ENCODE measurements at places on chromosomes 13 and 19.

DNA sequence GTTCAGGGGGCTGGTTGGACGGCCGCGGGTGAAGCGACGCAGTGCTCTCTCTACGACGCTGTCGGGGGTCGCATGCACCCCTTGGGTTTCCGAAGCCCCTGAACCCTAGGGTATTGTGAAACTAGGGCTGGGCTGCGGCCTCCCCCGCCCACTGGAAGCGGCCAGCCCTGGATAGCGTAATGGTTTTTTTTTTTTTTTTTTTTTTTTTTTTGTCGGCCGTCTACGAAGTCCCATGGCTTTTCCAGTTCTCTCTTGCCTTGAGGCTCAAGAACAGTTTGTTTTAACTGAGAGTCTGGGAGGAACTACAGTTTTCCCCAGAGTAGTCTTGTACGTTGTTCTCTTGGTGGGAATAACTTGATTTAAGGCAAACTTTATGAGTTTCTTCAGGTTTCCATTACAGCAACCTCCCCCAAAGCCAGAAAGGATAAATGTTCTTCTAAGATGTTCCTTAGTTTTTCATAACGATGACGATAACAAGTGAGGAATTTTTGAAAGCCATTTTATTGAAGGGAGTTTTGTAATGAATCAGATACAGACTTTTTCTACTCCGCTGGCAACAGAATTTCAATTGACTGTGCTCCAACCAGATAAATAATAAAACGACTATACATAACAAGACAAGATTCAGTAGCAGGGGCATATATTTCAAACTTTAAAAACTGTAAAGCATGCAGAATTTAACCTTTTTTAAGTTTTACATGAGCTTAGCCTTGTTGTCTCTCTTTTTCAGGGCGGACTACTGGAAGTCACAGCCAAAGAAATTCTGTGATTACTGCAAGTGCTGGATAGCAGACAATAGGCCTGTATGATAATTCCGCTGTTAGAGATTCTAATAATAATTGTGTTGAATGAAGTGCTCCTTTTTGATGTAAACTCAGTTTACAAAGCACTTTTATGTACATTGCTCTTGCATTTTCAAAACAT lies 867 bp downstream of the WBP4 start:
- DNase-seq = no peak

- no peak for DNase-seq
Observed at GRCh38 chr13:104140552-104140951, 1074.3 kb upstream of the SLC10A2 start.

GRCh38 chr13:104594806-104595205 lies 1528.6 kb upstream of the SLC10A2 start:
- DNase-seq = no peak

DNA sequence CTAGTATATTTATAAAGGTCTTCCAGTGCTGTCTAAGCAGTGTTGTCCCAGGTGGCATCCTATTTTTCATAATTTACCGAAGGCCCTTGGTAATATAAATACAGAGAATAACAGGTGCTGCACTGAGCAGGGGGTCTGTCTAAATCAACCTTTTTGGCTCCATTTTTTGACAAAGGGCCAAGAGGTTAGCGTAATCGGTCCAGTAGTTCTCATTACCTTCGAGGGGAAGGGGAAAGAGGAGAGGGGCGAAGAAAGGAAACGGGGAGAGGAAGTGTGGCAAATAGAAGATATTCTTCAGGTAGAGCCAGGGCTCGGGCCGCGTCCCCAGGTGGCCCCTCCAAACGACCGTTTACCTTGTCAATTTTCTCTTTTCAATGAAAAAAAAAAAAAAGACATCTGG lies 749 bp upstream of the PAN3 start:
- no peak for DNase-seq

DNA sequence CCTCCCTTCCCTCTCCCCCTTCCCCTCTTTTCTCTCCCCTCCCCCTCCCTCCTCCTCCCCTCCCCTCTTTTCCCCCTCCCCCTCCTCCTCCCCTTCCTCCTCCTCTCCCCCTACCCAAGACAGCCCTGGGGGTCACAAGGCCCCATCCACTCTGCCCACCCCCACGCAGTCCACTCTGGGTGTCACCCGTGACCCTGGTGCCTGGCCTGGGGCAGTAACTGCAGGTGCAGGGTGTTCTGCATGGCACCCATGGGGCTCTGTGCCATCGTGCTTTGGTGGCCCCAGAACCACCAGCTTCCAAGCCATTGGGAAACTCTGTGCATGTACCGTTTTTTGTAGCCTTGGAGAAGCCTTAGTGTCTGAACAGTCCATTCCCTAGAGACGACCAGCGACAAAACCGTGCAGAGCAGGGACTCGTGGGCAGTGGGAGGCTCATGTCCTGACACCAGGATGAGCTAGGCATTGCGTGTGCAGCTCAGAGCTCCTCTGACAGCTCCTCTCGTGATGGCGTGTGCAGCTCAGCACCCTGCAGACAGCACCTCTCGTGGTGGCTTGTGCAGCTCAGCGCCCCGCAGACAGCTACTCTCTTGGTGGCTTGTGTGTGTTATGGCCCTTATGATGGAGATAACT lies 43.7 kb upstream of the F7 start:
- DNase-seq = no peak

Data from GOT3 (cell line).